Naive thymus-derived CD8-positive, alpha-beta T cell (primary cell): ENCODE measurements at places on chromosomes 4 and X. TPM values are rescaled to one million over a fixed set of nuclear protein-coding genes. Genes with fewer than 3 reads are reported as not detected.

Gene KIT
- polyA plus RNA-seq = not detected

Gene SPINK2
- 119 TPM for polyA plus RNA-seq

Gene TBC1D8B
- 0.25 TPM for polyA plus RNA-seq

Gene NAT8L
- polyA plus RNA-seq = not detected

Gene TMEM150C
- polyA plus RNA-seq = 0.25 TPM

Gene KCND1
- 0.08 TPM for polyA plus RNA-seq

Gene FAM241A
- polyA plus RNA-seq = 2.8 TPM

Gene FGA
- not detected for polyA plus RNA-seq

Gene SH2D1A
- polyA plus RNA-seq = 44.1 TPM

- no peak overlapping the region for H3K4me3 ChIP-seq
- DNase-seq = no peak
- peaks cover 2% of the 10 kb centered on the region for H3K4me1 ChIP-seq
- no peaks in the 10 kb centered on the region for H3K27me3 ChIP-seq
These were observed 15.2 kb upstream of the HERC5 start for GRCh38 chr4:88441696-88442095.

- no peaks in the 10 kb centered on the region for H3K27me3 ChIP-seq
- no peak for DNase-seq
- H3K36me3 ChIP-seq = no peaks in the 10 kb centered on the region
- no peak overlapping the region for H3K4me3 ChIP-seq
- no peak overlapping the region for H3K27ac ChIP-seq
These were observed 1139.7 kb downstream of the PCDH18 start for GRCh38 chr4:136392576-136392975.

DNA sequence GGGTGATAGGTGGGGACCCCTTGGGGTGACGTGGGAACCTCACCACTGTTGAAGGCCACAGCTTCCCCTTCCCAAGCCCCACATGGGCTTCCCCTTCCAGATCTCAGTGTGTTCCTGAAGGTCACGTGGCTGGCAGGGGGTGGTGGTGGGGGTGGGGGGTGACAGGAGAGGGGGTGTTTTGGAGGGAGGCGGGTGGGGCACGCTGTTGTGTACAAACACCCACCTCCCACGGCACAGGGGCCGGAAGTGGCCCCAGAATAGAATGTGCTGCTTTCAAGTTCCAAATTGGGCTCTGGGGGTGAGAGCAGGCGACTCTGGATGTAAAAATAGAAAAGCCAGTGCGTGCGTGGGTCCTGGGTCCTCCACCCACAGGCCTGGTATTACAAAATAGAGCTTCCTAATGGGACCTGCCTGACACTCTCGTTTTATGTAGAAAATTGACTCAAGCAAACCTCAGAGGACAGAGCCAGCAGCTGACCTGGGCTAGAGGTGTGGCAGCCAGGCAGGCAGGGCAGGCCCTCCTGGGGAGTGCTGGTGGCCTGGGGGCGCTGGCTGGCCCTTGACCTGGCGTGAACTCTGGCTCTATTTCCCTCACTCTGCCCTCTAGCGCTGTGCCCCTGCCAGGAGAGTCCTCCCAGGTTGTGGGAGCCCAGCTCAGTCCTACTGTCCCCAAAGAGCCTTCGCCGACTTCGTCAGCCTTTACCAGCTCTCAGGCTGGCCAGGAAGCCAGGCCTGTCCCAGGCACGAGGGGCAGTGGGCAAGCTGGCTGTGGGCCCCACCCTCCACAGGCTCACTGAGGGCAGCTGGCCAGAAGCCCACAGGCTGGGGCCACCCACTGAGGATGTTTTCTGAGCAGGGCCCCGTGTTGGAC, 5.4 kb upstream of the SH3BP2 start:
- no peaks in the 10 kb centered on the region for H3K27me3 ChIP-seq
- no peak for DNase-seq
- H3K4me1 ChIP-seq = peaks cover 20% of the 10 kb centered on the region
- peak overlapping the region; percentile 12 for H3K4me3 ChIP-seq

GRCh38 chr4:107065201-107065600, 29.1 kb upstream of the DKK2 start:
- no peaks in the 10 kb centered on the region for H3K4me1 ChIP-seq
- H3K27me3 ChIP-seq = no peaks in the 10 kb centered on the region
- no peaks in the 10 kb centered on the region for H3K36me3 ChIP-seq
- H3K27ac ChIP-seq = no peak overlapping the region
- no peak overlapping the region for H3K4me3 ChIP-seq
- no peak for DNase-seq

- no peaks in the 10 kb centered on the region for H3K36me3 ChIP-seq
- no peaks in the 10 kb centered on the region for H3K4me1 ChIP-seq
- DNase-seq = no peak
- no peaks in the 10 kb centered on the region for H3K27me3 ChIP-seq
These were observed 52.9 kb upstream of the LIMCH1 start for GRCh38 chr4:41485041-41485440.

DNA sequence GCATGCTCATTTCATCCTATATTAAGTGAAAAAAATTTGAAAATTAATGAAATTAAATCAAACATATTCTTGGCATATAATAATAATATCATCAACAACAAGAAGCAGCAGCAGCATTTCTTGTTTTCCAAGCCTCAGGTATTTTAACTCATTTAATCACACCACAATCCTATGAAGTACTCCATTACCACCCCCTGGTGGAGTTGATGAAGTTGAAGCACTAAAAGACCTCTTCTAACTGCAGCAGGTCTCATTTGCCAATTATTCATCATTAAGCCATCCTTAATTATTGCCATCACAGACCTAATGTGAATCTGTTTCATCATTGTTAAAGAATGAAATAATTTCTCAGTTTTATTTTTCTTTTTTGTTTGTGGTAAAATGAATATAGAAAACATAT, 801.4 kb upstream of the GRID2 start:
- H3K27me3 ChIP-seq = no peaks in the 10 kb centered on the region
- H3K36me3 ChIP-seq = no peaks in the 10 kb centered on the region
- H3K27ac ChIP-seq = no peak overlapping the region
- DNase-seq = no peak
- no peaks in the 10 kb centered on the region for H3K4me1 ChIP-seq

DNA sequence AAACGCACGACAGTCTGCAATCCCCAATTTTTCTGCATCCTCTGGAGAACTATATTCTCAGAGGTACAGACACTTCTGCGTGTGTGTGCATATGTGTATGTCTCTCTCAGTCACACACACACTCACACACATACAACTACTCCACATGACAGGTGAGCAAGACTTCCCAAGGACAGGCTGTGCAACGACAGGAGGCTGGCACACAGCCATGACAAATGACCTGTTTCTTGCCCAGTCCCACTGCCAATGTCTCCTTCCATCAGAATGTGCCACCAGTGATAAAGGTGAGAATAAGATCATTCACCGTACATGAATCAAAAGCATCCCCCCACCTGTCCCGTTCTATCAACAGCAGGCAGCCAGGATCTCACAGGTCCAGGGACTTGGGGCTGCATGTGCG, 52.4 kb downstream of the PPP2R2C start:
- H3K4me3 ChIP-seq = no peak overlapping the region
- peaks cover 2% of the 10 kb centered on the region for H3K4me1 ChIP-seq
- peaks cover 19% of the 10 kb centered on the region for H3K27me3 ChIP-seq
- H3K27ac ChIP-seq = no peak overlapping the region

DNA sequence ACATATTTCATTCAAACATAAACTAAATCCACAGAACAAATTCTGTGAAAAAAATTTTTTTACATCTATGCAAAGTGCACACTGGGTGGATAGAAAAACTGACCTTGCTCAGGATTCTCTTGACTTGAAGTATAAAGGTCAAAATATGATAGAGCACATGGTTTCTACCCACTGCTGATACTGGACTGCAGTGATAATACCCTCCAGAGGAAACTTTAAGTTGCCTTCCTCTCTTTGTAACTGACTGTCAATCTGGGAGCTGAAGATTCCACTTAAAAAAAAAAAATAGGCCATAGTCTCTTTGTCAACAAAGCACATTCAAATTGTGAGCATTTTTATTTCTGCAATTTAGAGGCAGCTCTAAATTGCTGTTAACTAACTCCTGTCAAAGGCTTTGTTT, 3.2 kb upstream of the AMMECR1 start:
- no peaks in the 10 kb centered on the region for H3K36me3 ChIP-seq
- no peak for DNase-seq
- H3K27me3 ChIP-seq = no peaks in the 10 kb centered on the region
- no peaks in the 10 kb centered on the region for H3K4me1 ChIP-seq
- no peak overlapping the region for H3K4me3 ChIP-seq

DNA sequence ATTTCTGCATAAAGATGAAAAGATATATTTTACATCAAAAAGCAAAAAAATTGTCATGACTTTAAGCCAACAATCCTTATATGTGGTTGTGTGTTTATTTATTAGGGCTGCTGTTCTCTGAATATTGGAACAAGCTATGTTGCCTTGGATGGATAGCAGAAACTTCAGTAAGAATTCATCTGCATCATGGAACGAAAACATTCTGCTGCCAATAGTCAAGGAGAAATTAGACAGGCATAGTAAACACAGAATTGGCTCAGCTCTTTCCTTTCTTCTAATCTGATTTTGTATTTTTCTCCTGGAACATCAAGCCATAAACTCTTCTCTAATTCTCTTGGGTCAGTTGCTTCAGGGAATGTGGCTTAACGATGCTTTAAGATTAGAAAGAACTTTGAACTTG, 1257.0 kb downstream of the NLGN4X start:
- no peak overlapping the region for H3K4me3 ChIP-seq
- DNase-seq = no peak
- no peak overlapping the region for H3K27ac ChIP-seq
- no peaks in the 10 kb centered on the region for H3K4me1 ChIP-seq
- H3K36me3 ChIP-seq = no peaks in the 10 kb centered on the region

DNA sequence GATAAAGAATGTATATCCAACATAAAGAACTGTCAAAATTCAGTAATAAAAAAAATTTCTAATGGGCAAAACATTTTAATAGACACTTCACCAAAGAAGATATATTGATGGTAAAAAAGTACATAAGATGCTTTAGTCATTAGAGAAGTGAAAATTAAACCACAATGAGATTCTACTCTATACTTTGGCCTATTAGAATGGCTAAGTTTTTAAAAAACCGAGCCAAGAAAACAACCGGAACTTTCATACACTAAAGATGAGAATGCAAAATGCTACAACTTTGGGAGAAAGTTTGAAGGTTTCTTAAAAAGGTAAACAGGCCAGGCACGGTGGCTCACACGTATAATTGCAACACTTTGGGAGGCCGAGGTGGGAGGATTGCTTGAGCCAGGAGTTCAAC, 20.8 kb downstream of the CNOT6L start:
- peak overlapping the region; percentile 80 for H3K27ac ChIP-seq
- peak overlapping the region; percentile 58 for H3K4me3 ChIP-seq
- no peaks in the 10 kb centered on the region for H3K27me3 ChIP-seq
- peaks cover 95% of the 10 kb centered on the region for H3K4me1 ChIP-seq

DNA sequence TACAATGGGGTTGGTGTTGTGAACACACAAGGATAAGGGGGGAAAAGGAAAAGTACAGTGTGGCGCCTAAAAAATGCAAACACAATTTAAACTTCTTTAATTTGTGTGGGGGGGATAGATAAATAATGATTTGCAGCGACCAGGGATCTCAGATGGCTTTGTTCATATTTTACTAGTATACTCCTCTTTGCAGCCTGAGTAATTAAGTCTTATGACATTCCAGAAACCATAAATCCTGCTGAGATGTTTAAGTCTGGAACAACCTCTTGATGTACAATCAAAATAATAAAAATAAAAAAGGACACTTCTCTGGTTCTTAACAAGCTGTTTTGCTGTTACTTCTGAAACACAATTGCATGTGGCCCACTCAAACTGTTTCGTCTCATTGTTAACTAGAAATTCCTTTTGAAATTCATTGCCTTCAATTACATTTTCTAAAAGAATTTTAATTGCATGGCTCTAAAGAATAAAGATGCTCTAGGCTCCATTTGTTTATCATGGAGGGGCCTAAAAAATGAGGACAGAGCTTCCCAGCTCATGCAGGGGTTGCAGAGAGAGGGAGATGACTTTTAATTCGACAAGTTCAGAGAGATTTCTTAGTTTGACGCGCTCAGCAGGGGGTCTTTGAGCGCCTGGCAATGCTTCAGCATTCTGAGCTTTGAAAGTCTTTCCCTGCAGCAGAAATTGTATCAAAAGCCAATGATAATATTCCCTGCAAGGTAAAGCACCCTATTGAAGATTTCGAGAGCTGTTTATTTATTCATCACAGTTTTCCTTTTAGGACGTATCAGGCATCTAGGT, 892.4 kb upstream of the TENM3 start:
- H3K36me3 ChIP-seq = no peaks in the 10 kb centered on the region
- no peaks in the 10 kb centered on the region for H3K4me1 ChIP-seq
- no peaks in the 10 kb centered on the region for H3K27me3 ChIP-seq
- DNase-seq = no peak

DNA sequence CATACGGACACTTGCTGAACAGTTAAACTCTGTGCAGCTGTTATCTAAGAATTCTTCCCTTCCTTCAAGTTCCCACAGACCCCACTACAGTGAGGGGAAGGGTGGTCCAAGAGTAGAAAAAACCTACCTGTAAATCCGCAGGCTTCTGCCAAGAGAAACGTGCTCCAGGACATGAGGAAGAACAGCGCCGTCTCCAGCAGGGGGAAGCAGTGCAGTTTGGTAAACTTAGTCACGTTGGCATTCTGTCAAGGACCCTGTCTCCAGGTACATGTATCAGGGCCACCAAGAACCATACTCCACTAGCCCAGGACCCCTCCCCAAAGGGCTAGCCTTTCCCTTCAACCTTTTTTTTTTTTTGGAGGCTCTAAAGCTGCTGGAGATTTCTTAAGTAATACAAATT, 79.9 kb downstream of the CHST7 start:
- DNase-seq = no peak
- H3K36me3 ChIP-seq = no peaks in the 10 kb centered on the region
- H3K27me3 ChIP-seq = no peaks in the 10 kb centered on the region
- H3K4me1 ChIP-seq = peaks cover 21% of the 10 kb centered on the region
- no peak overlapping the region for H3K4me3 ChIP-seq

DNA sequence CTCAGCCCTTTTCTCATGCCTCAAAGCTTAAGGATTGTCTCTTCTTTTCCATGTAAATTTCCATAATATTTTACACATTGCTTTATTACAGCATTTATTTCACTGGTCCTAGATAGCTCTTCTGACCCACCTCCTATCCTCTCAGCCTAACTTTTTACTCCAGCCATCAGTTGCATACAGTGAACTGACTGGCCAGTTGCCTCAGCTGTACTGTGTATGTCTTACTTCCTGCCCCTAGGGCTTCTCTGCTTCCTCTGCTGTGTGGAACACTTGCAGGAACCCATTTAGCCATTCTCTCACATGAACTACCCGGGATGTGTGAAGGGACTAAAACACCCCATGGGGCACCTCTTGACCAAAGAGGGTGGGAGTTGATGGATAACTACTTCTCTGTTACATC, 18.0 kb downstream of the C4orf33 start:
- no peaks in the 10 kb centered on the region for H3K4me1 ChIP-seq
- H3K27me3 ChIP-seq = no peaks in the 10 kb centered on the region
- no peaks in the 10 kb centered on the region for H3K36me3 ChIP-seq
- no peak overlapping the region for H3K27ac ChIP-seq
- no peak for DNase-seq

GRCh38 chr4:153345012-153345981, 809 bp downstream of the MND1 start:
- peaks cover 2% of the 10 kb centered on the region for H3K27me3 ChIP-seq
- DNase-seq = peak; percentile 19
